NCI-H1105 (cell line): ENCODE measurements at places on chromosomes 2 and 18.

DNA sequence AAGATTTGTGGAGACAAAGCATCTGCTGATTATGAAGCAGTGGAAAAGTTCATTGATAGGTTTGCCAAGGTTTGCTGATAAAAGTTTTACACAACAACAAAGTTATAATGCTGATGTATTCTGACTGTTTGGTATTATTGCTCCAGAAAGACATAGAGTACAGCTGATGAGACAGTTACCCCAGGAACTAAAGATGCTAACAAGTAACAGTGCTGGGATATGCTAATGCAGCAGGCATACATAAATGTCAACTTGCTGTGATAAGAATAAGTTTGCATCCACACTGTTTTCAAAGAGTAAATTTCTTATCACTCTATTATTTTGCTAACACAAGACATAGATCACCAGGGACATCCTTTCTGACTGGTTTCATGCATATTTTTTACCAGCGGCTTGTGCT is 1221.3 kb upstream of the CELF4 start:
- DNase-seq: no peak

GRCh38 chr2:74385396-74385795 is 5.3 kb upstream of the DCTN1 start:
- no peak for DNase-seq

- no peak for DNase-seq
These were observed 1.4 kb downstream of the HOXD13 start for GRCh38 chr2:176093898-176094249.

GRCh38 chr2:47109007-47109375 is 46.1 kb downstream of the STPG4 start:
- DNase-seq: no peak

DNA sequence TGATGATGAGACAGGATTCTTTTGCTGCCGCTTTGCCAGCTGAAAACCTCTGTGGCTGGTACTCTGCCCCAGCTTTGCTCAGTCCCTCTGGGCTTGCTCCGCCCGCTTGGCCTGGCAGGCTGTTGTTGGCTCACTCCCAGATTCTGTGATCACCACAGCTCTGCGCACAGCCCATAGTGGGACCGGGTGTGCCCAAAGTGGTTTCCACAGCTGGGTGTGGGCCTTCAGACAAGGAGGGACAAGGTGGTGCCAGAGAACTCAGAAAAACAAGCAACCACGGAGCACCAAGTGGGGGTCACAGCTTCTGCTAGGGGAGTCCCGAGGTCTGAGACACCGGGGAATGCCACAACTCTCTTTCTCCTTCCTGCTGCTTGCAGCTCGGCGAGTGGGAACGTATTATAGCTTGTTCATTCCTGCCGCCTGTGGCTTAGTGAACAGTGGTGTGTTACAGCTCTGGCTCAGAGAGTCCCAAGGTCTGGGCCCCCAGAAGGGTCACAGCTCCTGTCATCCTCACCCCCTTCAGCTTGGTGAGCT is 9.2 kb upstream of the KYNU start:
- no peak for DNase-seq

DNA sequence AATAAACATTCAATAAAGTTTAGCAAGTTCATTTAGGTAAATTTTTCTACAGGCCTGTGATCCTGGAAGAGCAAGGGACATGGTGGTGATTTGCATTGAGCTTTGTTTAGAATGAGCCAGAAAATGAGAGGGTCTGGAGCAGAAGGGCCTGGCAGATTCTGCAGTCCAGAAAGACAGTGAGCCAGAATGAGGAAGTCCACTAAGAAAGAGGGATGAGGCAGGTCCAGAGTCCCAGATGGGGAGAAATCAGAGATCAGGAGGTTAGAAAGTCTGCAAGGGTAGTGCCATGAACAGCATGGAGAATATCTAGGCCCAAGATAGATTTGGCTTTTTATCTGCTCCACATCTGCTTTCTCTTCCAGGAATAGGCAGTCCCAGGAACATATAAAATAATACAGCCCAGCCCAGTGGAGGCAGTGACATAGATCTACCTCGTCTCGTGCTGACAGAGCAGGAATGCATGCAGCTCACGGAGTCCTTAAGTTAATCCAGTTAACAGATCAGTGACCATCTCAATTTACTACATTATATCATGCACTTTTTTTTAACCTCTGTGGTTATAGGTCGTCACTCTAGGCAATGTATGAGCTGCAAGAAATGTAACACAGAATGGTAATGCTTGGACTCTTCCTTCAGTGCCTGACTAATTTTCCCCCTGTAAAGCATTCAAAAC is 429.0 kb downstream of the SUCLG1 start:
- DNase-seq: no peak
